ENCODE measurements at places on chromosomes 2 and 18. TPM values are rescaled to one million over a fixed set of nuclear protein-coding genes. Genes with fewer than 3 reads are reported as not detected.

Gene CAVIN2
- 139 TPM for total RNA-seq

Gene UGT1A3
- total RNA-seq = not detected

Gene OSR1
- 0.10 TPM for total RNA-seq

Gene TWIST2
- total RNA-seq = 0.21 TPM

Gene RAD51AP2
- total RNA-seq = not detected

Gene RNF125
- 57.0 TPM for total RNA-seq

Gene PPP4R3B
- total RNA-seq = 59.3 TPM

Gene GLB1L
- total RNA-seq = 3.4 TPM

Gene RBFA
- 8.4 TPM for total RNA-seq

Gene SCYGR4
- not detected for total RNA-seq

Gene TLX2
- 0.10 TPM for total RNA-seq

Gene FOXD4L1
- 0.10 TPM for total RNA-seq

Data from mononuclear cell (primary cell).